Activated CD8-positive, alpha-beta T cell treated with anti-CD3 and anti-CD28 coated beads, Interleukin-2, amount 10 ng/mL, durations not matched to agents 7 days and 5 days (primary cell): ENCODE measurements at places on chromosomes 1 and 21. TPM values are rescaled to one million over a fixed set of nuclear protein-coding genes. Genes with fewer than 3 reads are reported as not detected.

Gene NCAM2
- not detected for total RNA-seq

DNA sequence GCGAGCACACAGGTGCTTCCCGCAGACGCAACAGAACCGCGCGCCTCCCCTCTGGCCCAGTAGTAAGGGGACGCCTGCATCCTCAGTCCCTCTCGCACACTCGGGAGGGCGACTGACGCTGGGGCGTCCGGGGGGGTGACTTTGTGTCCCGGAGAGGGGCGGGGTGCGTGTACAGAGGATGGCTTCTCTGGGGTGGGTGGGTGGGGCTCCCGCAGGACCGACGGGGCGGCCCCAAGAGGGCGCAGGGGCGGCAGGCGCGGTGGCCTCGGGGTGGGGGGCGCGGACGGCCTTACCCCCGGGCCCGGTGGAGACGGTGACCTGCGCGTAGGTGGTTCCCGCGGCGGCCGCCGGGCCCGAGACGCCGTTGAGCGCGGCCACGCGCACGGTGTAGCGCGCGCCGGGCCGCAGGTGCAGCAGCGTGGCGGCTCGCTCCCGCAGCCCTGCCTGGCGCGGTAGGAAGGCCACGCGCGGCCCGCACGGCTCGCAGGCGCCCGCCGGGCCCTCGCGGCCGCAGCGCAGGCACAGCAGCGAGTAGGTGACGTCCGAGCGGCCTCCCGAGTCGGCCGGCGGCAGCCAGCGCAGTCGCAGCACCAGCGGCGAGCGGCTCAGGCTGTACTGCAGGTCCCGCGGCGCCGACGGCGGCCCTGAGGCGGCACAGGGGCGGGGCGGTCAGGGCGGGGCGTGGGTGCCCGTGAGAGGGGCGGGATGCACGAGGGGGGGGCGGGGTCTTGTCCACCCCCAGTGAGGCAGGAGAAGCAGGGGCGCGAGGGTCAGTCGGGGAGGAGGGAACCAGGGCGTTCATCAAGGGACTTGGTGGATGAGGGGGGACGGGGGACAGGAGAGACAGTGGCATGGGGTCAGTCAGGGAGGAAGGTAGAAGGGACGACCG, 12.1 kb downstream of the EPHA10 start:
- peaks cover 7% of the 10 kb centered on the region for H3K4me1 ChIP-seq
- no peak for DNase-seq
- H3K27ac ChIP-seq = no peak overlapping the region

GRCh38 chr1:29444081-29444715, 207.9 kb downstream of the PTPRU start:
- H3K36me3 ChIP-seq = no peaks in the 10 kb centered on the region
- H3K4me3 ChIP-seq = no peak overlapping the region
- DNase-seq = no peak
- peaks cover 7% of the 10 kb centered on the region for H3K27me3 ChIP-seq

- H3K27ac ChIP-seq = peak overlapping the region; percentile 98
- peaks cover 52% of the 10 kb centered on the region for H3K4me1 ChIP-seq
- peaks cover 75% of the 10 kb centered on the region for H3K36me3 ChIP-seq
- H3K4me3 ChIP-seq = peak overlapping the region; percentile 90
Observed at GRCh38 chr1:37479255-37480124, 5.1 kb downstream of the ZC3H12A start.

DNA sequence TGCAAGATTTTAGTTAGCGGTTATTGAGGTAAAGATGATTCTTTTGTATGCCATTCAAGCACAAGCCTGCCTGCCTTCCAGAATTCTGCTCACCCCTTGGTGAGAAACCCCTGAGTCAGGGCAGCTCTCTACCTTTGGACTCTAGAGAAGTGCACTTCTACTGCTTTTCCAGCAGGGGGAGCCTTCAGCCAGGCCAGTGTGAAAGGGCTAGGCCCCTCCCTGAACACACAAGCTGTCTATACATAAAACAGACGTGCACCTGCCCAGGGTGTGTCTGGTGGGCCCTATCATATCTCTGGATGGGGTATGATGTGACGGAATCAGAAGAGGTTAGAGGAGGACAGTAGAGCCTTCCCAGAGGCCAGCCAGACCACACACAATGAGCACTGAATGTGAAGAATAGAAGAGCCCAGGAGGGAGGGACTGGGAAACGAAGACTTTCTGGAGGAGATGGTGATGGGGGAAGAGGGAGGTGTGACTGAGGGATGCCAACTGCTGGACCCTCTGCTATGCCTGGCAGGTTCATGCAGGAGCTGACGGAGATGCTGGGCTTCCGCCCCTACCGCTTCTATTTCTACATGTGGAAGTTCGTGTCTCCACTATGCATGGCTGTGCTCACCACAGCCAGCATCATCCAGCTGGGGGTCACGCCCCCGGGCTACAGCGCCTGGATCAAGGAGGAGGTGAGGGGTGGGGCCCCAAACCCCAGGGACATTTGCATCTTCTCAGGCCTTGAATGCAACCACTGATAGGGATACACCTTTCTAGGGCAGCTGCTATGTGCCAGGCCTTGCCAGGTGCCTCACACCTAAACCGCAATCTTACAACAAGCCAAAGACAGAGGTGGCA, 13.0 kb upstream of the KCNC4 start:
- DNase-seq = peak; percentile 66
- no peaks in the 10 kb centered on the region for H3K27me3 ChIP-seq
- no peak overlapping the region for H3K27ac ChIP-seq
- peaks cover 2% of the 10 kb centered on the region for H3K4me1 ChIP-seq

DNA sequence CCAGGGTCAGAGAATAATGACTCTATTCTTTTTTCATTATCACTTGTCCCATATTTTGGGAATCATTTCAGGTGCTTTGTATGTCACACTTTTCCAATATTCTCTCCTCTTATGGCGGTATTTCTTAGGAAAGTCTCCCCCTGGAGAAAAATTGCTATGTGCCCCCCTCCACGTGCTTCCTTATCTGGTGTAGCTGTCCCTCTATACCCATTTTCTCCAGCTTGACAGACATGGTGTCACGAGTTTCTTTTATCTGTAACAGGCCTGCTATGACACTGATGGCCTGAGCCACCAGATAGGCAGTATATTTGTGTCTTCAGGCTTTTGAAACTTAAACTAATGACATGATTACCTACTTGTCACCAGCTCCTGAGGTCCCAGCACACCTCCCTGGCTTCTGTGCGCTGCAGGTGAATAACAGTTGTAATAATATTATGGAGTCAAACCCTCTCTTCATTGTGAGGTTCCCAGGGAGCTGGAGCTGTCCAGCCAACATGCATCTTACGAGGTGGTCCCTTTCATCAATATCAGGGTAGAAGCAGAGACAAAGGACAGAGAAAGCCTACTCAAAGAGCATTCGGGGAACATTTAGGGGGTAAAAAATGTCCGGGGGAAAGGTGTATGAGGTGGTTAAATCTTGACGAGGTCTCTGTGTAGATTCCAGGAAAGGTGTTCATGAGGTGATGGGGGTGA, 71.2 kb upstream of the DUSP10 start:
- H3K27me3 ChIP-seq = no peaks in the 10 kb centered on the region
- H3K27ac ChIP-seq = no peak overlapping the region
- H3K4me3 ChIP-seq = no peak overlapping the region
- peaks cover 14% of the 10 kb centered on the region for H3K36me3 ChIP-seq
- no peak for DNase-seq

DNA sequence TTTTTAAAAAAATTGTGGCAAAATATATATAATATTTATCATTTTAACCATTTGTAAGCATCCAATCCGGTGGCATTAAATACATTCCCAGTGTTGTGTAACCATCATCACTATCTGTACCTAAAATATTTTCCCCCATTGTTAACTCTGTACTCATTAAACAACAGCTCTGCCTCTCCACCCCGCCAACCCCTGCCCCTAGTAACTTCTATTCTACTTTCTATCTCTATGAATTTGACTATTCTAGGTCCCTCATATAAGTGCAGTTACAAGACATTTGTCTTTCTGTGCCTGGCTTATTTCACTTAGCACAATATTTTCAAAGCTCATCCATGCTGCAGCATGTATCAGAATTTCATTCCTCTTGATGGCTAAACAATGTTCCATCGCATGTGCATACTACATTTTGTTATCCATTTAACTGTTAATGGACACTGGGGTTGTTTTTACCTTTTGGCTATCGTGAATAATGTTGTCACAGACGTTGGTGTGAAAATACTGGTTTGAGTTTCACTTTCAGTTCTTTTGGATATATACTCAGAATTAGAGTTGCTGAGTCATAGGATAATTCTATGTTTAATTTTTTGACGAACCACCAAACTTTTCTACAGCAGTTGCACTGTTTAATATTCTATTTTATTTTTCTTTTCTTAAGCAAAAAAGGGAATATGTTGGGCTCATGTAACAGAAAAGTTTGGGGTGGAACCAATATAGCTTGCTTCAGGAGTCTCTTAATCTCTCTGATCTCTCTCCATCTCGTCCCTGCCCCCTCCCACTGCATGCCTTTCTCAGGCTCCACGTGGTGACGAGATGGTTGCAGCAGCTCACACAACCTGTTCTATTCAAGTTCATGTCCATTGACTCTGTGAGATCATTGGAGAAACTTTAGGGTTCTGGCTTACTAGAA, 25.2 kb upstream of the RCAN1 start:
- H3K4me1 ChIP-seq = peaks cover 25% of the 10 kb centered on the region
- DNase-seq = peak; percentile 35
- H3K4me3 ChIP-seq = peak overlapping the region; percentile 59
- H3K27ac ChIP-seq = peak overlapping the region; percentile 83
- H3K27me3 ChIP-seq = no peaks in the 10 kb centered on the region

DNA sequence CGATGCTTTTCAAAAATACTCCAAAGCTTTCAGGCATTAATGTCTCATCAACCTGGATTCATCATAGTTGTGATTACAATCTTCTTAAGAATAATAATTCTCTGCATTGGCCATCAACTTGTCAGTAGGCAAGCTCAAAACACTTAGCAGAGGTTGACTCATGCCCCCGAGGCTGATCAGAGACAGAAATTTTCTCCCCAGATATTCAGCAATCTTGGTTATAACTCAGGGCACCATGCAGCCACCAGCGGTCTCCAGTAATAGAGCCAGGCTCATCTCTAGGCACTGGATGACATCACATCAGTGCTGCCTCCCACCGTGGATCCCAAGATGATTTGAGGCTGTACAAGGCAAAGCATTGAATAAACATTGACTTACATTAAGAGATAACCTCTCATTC, 14.3 kb upstream of the IFFO2 start:
- no peaks in the 10 kb centered on the region for H3K4me1 ChIP-seq
- no peak overlapping the region for H3K27ac ChIP-seq
- H3K36me3 ChIP-seq = no peaks in the 10 kb centered on the region
- no peak overlapping the region for H3K4me3 ChIP-seq
- no peak for DNase-seq

GRCh38 chr1:43612406-43612805, 37.5 kb upstream of the KDM4A start:
- no peaks in the 10 kb centered on the region for H3K4me1 ChIP-seq
- H3K36me3 ChIP-seq = no peaks in the 10 kb centered on the region
- H3K27me3 ChIP-seq = no peaks in the 10 kb centered on the region

- H3K4me1 ChIP-seq = no peaks in the 10 kb centered on the region
- no peak overlapping the region for H3K27ac ChIP-seq
- H3K36me3 ChIP-seq = no peaks in the 10 kb centered on the region
- no peaks in the 10 kb centered on the region for H3K27me3 ChIP-seq
- H3K4me3 ChIP-seq = no peak overlapping the region
Observed at GRCh38 chr1:17636612-17637011, 97.1 kb downstream of the ARHGEF10L start.

GRCh38 chr1:117599286-117600221, 6.3 kb upstream of the TENT5C start:
- peaks cover 1% of the 10 kb centered on the region for H3K4me1 ChIP-seq
- H3K27ac ChIP-seq = no peak overlapping the region
- peaks cover 20% of the 10 kb centered on the region for H3K27me3 ChIP-seq
- no peaks in the 10 kb centered on the region for H3K36me3 ChIP-seq

DNA sequence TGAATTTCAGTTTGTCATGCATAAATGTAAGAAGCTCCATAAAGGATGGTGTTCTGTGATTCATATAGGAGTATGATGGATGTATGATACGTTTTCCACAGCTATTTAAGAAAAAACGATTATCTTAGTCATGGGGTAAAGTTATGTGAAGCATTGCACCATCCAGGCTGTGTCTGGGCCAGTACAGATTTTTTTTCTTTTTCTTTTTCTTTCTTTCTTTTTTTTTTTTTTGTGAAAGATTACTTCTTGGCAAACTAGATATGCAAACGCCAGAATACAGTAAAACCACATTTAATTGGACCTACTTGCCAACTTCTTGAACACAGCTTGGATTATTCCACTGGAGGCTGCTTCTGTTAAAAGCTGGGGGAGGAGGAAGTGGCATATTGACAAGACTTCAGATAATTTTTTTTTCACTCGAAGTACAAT, 14.9 kb downstream of the ZBTB18 start:
- H3K27me3 ChIP-seq = peaks cover 2% of the 10 kb centered on the region
- DNase-seq = no peak
- H3K4me3 ChIP-seq = no peak overlapping the region
- no peaks in the 10 kb centered on the region for H3K36me3 ChIP-seq
- H3K4me1 ChIP-seq = peaks cover 5% of the 10 kb centered on the region
- no peak overlapping the region for H3K27ac ChIP-seq

GRCh38 chr21:8993943-8994639, 1527.3 kb upstream of the TPTE start:
- H3K36me3 ChIP-seq = peaks cover under 1% of the 10 kb centered on the region
- no peak for DNase-seq
- no peak overlapping the region for H3K4me3 ChIP-seq
- no peaks in the 10 kb centered on the region for H3K27me3 ChIP-seq
- H3K4me1 ChIP-seq = no peaks in the 10 kb centered on the region

DNA sequence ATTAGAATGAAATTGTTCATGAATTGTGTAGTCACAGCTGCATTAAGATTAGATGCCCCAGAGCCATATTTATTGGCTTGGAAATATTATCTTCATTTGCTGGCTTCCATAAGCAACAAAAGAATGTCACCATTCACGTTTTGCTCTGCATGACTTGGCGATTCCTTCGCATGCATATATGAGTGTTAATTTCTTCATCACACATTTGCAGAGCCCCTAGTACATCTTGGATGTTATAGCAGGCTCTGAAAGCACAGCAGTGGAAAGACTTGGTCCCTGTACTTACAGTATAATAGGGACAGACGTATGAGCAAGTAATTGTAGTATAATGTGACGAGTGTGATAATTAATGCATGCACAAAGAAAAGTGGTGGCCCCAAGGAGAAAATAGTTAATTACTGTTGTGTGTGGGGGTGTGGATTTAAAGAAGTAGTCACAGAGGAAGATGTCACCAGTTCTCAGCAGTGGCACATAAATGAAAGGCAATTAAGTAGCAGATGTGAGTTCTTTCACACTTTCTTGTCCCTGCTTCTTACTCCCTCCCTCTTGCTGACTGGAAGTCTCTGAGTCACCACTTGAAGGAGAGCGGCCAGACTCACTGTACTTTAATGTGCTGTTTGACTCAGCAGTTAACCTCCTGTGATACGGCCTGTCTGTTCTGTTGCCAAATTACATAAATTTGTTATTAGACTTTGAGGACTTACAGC, 21.0 kb downstream of the S100A10 start:
- peaks cover 22% of the 10 kb centered on the region for H3K4me1 ChIP-seq
- no peak overlapping the region for H3K4me3 ChIP-seq
- DNase-seq = peak; percentile 42
- H3K27ac ChIP-seq = no peak overlapping the region
- H3K27me3 ChIP-seq = peaks cover 10% of the 10 kb centered on the region

DNA sequence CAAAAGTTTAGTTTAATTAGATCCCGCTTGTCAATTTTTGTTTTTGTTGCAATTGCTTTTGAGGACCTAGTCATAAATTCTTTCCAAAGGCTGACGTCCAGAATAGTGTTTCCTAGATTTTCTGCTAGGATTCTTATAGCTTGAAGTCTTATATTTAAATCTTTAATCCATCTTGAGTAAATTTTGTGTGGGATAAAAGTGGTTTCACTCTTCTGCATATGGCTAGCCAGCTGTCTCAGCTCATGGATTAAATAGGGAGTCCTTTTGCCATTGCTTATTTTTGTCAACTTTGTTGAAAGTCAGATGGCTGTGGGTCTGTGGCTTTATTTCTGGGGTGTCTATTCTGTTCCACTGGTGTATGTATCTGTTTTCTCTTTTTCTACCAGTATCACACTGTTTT, 801.3 kb upstream of the ADGRL4 start:
- no peaks in the 10 kb centered on the region for H3K4me1 ChIP-seq
- no peak for DNase-seq
- H3K27me3 ChIP-seq = no peaks in the 10 kb centered on the region
- H3K27ac ChIP-seq = no peak overlapping the region
- H3K4me3 ChIP-seq = no peak overlapping the region
